MV-4-11 (cell line): ENCODE measurements at places on chromosomes 3 and 15.

DNA sequence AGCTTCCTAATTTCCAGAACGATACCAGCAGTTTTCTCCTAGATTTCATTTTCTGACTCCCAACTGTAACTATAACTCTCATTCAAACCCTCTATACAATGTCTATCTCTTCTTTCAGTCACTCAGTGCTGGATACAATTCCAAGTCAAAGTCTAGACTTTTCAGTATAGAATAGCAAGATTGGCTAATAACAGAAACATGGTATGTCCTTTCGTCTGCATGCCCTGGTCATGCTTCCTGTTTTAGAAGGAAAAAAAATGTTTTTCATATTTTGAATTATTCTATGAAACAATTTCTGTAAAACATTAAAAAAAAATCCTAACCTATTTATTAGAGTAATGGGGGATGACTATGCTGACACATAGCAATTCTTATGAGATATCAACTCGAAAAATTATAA lies 180.0 kb downstream of the KCNAB1 start:
- DNase-seq: peak; percentile 28

DNA sequence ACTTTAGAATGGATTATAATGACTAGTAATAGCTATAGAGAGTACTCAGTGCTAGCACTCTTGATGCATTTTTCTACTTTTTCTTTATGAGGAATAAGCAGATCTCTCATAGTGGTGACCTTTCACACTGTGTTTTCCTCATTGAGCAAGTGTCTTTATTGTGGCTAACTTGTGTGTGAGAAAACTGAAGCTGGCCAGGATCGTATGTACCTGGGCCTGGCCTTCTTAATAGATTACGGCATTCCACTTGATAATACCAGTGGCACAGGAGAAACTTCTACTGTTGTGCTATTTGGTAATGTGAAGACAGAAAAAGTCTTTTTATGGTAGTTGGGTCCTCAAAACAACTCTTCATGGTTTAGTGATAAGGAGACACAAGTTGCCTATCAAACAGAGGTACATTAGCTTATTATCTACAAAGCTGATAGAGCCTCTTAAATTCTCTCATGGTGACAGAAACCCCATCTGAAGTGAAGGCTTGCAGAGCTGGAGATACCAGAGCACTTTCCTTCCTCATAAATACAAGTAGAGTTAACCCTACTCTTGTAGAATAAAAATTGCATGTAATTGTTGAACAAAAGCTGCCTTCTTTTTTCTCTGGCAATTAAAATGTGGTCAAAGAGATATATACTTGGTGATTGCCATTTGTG lies 64.6 kb downstream of the LYSMD4 start:
- DNase-seq: no peak

- DNase-seq: no peak
Observed at GRCh38 chr3:40677749-40678148, 153.0 kb downstream of the ZNF621 start.

DNA sequence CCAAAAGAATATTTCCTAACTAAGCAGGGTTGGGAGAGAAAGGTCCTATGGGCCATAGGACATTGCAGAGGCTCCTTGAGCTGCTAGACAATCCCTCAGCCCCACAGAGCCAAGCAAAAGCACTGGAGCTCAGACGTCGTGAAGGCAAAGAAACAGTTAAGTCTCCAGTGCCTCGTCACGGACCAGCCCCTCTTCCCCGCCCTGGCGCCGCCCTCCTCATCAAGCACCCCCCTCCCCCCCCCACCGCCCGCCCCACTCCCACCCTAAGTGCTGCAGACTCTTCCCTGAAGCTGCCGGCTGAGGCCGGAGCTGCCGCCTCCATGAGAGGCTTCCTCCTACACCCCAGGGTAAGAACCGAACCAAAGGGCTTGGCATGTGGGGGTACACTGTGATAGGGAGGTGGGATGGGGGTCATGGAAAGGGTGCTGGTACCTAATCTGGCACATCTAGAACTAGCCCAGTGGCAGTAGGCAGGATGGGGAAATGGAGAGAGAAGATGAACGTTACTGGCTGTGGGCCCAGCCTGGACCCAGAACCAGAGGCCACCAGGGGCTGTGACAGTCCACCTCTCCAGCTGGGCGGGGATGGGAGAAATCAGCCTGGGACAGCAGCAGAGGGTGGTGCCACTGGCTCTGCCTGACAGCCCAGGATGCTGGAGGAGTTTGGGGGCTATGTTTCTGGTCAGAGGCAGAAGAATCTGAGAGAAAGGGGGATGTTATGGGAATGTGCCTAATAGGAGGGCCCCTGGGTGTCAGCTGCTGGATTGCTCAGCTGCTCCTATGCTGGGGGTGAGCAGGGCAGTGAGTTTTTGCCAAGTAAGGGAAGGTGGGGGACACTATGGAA lies at the start of gene MAP1A:
Gene MAP1A, plus strand, starts transcription at position 255 of the 843 bp plus-strand sequence. CDS start 3,866 bp downstream, outside the sequence.
- no peak for DNase-seq

DNA sequence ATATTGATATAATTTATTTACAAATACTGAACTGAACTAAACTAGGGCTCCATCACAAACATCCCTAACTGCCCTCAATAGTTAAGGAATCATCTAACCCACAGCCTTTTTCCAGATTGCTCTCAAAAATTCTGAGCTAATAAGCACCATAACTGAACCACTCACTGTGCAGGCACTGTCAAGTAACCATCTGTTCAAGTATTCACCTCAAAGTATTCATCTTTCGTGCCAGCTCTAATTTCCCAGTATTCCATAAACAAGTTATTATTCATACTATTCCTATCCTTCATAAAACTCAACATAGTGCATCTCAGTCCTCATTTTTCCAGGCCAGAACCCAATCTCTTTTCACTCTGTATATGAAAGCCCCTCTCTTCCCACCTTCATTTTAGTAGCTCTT lies 41.1 kb downstream of the THBS1 start:
- DNase-seq: no peak

- no peak for DNase-seq
Observed at GRCh38 chr3:149376718-149377407, 586 bp downstream of the TM4SF1 start.

GRCh38 chr3:140234256-140234655 lies 299.3 kb downstream of the CLSTN2 start:
- DNase-seq: no peak

GRCh38 chr3:16365491-16366128 lies 100.6 kb downstream of the OXNAD1 start:
- DNase-seq: peak; percentile 39

- peak; percentile 49 for DNase-seq
Observed at GRCh38 chr15:73560501-73561117, 72.6 kb downstream of the NPTN start.

DNA sequence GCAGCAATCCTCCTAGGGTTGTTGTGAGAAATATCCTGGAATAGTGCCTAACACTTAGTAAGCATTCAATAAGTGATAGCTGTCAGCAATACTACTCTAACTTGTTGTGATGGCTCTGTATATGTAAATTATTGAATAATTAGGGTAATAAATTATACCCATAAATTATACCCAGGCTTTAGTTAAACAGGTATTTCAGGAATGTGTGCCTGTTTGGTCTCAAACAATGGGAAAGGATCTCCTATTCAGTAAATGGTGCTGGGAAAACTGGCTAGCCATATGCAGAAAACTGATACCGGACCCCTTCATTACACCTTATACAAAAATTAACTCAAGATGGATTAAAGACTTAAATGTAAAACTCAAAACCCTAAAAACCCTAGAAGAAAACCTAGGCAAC lies 14.8 kb upstream of the ARNT2 start:
- no peak for DNase-seq

DNA sequence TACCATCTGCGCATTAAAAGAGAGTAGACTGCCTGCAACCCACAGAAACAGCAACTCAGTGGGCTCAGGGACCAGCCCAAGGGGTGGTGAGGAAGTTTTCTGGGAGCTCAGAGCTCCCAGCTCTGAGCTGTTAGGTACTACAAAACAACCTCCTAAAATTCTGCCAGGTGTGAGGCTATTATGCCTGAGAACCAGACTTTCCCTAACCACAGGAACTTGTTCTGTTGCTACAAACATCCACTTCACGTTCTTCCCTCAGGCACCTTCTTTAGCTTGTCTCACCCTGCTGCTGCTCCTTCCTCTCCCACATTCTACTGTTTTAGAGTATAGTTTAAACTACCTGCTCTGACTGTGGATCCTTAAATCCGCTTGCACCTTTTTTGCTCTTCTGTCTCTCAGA lies 399.4 kb downstream of the ROBO1 start:
- DNase-seq: no peak
